Lung (tissue), 17 donors: ENCODE measurements at places on chromosomes 16 and 17.
A peak's percentile ranks its signal among the peaks of the same experiment; 100 is the strongest.

DNA sequence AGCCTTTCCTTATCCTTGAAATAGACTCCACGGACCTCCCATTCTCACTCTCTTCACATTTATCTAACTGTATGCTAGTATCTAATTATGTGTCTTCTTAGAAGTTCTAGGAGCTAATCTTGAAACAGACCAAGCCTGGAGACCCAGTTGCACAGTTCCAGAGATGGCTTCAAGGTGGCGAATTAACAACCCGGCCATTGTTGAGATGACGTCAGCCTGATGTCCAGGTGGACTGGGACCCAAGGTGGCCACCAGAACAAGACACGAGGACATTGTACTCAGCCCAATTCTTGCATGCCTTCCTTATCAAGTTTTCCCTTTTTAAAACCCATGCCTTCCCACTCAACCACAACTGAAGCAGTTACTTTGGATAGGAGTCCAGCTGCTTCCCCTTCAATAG is 29.5 kb upstream of the WWOX start:
- DNase-seq = no peak

DNA sequence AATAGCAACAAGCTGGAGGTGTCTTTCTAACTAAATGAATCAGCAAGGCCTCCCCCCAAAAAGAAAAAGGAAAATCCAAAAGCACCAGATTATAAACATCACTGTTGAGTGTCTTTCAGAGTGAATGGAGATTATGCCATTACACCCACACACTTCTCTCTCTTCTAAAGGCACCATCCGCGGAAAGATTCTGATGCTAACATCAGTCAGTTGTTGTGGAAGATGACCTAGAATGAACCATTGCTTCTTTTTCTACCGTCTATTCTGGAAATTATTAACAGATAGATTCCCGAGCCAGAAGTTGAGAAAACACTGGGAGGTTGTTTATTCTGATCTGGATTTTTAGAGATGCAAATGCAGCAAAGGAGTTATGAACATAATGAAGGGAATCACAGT is 60.9 kb upstream of the FAM20A start:
- no peak for DNase-seq

DNA sequence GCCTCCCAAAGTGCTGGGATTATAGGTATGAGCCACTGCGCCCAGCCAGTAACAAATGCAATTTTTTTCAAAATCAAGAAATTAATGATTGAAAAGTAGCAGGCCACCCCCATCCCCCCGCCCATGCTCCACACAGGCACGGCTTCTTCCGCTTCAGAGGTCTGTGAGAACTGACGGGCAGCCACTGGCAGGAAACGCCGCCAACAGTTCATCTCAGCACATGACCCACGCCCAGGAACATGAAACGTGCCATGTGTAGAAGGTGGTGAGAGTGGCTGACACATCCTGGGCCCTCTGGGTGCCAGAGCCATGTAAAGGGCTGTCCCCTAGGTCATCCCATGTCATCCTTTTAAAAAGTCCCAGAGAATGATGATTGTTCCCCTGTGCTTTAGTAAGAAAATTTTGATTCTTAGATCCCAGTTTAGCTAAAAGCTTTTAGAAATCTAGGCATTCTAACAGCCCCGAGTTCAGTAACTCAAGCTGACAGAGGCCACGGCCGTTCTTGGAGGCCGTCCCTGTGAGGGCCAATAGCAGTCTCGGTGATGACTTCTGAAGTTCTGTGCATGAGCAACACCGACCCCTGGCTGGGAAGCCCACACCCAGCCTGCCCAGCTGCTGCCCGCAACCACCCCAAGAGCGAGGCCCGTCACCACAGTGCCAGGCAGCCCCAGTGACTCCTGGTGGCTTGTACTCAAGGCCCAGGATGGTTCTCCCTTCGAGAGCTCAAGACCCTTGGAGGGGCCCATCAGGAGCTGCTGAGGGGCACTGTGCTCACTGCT is 52.1 kb downstream of the KLHDC4 start:
- DNase-seq = no peak

DNA sequence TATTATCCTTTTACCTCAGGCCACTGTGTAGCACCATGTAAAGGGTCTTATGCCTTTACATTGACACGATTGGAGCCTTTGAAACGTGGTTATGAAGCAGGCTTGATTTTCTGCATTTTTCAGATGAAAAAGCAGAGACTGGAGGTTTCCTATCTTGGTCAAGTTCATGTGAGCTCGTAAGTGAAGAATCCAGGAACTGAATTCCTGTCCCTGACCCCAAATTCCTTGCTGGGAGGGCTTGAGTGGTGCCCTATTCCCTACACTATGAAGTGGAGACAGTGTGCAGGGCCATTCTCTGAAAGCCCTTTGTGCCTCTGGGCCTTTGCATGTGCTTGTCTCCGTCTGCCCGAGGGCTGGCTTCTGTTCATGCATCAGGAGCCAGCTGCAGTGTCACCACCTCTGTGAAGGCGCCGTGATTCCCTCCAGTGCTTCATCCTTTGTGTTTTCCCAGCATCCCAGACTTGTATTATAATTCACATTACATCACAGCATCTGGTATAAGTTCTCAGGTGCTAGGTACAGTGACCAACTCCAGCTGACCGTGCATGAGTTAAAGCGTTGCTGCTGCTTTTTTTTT is 181.1 kb downstream of the SNX29 start:
- DNase-seq = no peak

DNA sequence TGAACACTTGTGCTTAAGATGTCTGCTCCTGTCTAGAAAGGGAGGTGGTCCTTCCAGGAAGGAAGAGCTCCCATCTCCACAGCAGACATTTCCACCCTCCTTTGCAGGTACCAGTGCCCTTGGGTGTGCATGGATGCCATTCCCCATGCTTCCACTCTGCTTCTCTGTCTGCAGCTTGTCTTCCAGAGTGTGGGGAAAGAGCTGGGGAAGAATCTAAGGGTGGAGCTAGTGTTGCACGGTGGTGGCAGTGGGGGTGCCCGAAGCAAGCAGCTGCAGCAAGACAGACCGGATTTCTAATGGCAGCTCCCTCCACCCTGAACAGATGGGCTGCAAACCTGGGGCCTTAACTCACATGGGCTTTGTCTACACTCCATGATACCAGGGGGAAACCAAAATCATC is 22.6 kb upstream of the HOXB13 start:
- DNase-seq = no peak

DNA sequence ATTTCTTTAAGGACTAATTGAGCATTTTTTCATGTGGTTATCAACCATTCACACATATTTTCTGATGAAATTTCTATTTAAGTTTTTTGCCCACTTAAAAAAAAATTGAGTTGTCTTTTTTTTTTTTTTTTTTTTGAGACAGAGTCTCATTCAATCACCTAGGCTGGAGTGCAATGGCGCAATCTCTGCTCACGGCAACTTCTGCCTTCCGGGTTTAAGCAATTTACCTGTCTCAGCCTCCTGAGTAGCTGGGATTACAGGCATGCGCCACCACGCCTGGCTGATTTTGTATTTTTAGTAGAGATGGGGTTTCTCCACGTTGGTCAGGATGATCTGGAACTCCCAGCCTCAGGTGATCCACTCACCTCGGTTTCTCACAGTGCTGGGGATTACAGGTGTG is 34.3 kb downstream of the RAB11FIP3 start:
- no peak for DNase-seq

GRCh38 chr17:14149751-14150150 is 80.4 kb downstream of the COX10 start:
- DNase-seq = no peak

DNA sequence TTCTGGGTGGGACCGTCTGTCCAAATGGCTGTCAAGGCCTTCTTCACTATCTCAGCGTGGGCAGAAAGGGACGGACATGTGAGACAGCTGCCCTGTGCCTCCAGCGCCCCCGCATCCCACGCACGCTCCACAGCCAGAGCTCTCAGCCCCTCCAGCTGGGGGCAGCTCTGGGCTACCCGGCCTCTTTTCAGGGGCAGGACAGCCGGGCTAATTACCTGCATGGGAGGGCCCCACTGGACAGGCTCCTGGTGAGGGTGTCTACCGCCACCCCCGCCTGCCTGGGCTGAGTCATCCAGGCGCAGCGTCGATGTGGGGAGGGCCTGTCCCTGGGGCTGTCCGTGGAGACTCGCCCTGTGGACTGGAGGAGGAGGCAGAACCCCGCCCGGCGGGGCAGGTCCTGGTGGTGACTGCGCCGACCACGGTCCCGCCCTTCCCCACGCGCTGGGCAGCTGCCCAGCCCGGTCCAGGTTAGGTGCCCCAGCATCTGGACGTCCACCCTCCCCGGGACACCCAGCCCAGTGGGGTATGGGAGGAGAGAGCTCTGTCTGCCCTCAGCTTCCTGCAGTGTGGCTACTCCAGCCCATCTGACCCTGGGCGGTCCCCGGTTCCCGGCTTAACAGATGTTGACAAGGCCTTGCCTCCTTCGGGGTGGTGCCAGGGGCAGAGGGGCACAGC is 5.9 kb upstream of the METRNL start:
- no peak for DNase-seq

DNA sequence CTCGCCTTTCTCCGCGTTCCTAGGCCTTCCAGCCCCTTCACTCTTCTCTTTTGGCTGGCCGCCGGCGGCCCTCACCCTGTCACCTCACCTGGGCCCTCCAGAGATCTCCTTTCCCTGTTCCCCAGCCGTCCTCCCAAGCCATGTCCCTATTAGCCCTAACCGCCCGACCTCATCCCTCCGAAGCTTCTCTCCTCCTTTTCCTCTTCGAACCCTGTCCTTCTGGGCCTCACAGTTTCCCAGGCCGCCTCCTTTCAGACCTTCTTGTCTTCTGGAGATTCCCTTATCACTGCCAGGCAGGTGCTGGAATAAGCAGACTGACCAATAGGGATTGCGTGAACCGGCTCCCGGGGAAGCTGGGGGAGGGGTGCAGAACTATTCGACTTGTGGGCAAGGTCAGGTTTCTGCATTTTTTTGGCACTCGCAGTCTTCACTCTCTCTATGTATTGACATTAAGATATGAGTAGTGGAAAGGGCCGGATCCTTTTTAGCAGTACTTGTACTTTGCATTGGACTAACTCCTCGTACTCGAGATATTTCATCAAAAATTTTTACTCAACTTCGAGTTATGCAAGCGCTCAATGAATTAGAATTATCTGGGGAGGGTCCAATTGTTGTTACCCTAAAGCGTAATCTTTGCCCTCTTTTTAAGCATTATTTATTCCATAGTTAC is 690 bp downstream of the RHOT1 start:
- peak; percentile 83 for DNase-seq

DNA sequence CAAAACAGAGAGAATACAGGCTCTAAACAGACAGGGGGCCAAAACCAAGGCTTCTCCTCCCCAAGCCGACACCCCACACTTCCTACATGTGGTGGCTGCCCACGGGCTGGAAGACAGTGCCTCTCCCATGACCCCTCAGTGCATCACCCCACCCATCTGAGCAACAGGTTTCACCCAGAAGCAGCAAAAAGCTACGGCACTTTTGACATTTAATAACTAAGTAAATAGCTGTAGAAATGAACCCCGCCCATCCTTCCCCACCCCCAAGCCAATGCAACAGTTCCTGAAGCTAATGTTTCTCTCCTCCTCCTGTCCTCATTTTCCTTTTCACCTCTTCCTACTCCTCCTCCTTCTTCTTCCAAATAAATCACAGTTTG is 9.9 kb upstream of the SOX9 start:
- DNase-seq = no peak

GRCh38 chr16:30697264-30698138 is 1.5 kb upstream of the SRCAP start:
- no peak for DNase-seq

DNA sequence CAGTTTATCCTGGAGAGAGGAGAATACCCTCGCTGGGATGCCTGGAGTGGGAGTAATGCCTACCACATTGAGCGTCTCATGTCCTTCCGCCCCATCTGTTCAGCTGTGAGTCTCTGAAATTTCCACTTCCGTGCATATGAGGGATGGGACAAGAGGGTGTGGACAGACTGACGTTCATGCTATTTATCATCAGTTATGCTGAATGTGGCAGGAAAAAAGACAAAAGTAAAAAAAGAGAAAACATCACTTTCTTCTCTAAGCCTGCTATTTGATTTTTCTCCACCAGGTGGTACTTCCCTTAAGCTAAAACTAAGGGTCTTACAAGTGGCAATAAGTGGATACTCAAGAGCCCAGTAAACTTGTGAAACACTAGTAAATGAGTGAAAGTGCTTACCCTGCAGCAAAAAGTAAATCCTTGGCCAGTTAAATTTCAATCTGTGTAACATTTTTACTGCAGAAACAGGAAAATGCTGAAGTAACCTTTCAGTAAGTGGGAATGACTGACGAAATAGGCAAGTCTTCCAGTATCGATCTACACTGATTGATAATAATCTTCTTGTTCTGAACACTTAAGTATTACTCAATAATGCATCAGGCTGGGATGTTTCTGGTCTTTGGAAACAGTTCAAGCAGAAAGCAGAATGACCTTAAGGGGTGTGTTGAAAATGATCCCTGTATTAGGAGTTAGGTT is 5.6 kb downstream of the CRYBA1 start:
- DNase-seq = no peak

GRCh38 chr16:20415541-20415940 is 6.2 kb downstream of the ACSM5 start:
- DNase-seq = no peak

DNA sequence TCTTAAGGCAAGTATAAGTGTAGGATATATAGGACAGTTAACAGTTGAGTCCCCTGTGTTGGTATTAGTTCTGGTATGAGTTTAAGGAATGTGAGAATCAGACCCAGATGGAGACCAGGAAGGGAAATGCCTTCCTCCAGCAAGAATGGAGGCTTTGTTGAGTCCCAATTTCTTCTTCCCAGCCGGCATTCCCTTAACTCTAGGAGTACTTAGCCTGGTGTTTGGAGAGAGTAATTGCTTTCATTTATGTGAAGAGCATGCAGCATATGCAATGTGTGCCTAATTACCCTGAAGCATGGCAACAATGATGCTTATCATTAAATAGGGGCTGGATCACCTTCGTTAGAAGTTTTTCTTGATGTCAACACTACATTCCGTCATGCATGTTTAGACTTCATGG is 225.9 kb upstream of the XYLT1 start:
- DNase-seq = no peak

DNA sequence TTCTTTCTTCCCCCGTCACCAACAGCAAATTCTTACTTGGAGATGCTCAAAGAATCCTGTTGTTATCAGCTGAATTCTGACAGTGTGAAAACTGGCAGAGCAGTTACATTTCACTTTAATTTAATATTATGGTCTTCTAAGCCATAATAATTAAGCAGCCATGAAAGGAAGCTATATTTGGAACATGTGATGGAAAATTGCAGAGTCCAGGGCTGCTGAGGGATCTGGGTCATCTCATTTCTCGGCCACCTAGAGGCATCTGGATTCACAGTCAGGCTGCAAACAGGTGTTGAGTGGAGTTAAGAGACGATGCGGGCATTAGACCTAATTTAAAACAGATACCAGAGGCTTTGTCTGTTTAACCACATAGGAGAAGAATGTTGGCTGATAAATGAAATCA is 38.4 kb downstream of the CHD9NB start:
- no peak for DNase-seq

- no peak for DNase-seq
These were observed 2.1 kb downstream of the ADGRG3 start for GRCh38 chr16:57670196-57670595.

DNA sequence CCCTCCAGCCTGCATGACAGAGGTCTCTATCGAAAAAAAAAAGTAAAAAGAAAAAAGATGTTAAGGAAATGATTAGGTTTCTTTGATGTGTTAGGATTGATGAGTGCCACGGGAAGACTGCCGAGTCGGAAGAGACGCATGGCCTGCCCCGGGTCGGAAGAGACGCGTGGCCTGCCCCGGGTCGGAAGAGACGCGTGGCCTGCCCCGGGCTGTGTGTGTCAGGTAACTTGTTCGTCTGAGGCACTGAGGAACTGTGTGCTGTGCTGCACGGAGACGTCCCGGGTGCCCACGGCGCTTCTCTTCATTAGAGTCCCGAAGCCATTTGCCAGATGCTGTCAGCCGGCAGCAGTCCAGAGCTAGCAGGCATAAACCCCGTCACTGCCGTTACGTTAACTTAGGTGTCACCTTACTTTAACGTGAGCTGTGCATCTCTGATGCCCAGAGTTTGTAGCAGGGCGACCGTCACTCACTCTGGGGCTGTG is 40.5 kb upstream of the FASN start:
- DNase-seq = no peak
